ENCODE measurements at places on chromosomes 7 and 10.

DNA sequence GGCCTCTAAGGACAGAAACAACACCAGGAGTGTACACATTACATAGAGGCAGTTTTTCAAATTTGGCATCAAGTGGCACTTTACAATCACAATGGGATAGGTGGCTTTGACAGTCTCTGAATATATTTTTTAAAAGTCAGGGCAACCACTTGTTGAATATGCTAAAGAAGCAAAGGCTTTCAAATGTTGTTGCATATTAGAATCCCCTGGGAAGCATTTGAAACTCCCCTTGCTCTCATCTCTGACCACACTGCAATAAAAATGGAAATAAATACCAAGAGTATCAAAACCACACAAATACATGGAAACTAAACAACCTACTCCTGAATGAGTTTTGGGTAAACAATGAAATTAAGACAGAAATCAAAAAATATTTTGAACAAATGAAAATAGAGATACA lies 106.5 kb upstream of the RAB11FIP2 start:
- H3K36me3 ChIP-seq: no peaks in the 10 kb centered on the region
- H3K4me1 ChIP-seq: no peaks in the 10 kb centered on the region
- no peak overlapping the region for H3K27ac ChIP-seq

- peak; percentile 41 for DNase-seq
- no peak overlapping the region for H3K27ac ChIP-seq
- H3K27me3 ChIP-seq: peaks cover 3% of the 10 kb centered on the region
- H3K36me3 ChIP-seq: no peaks in the 10 kb centered on the region
Observed at GRCh38 chr7:40232242-40232893, 97.6 kb downstream of the SUGCT start.

GRCh38 chr10:104925232-104925851 lies 284.3 kb downstream of the SORCS3 start:
- no peak for DNase-seq
- H3K4me3 ChIP-seq: no peak overlapping the region
- H3K27ac ChIP-seq: no peak overlapping the region
- no peaks in the 10 kb centered on the region for H3K4me1 ChIP-seq
- H3K27me3 ChIP-seq: no peaks in the 10 kb centered on the region

GRCh38 chr10:70186571-70186970 lies 16.3 kb upstream of the SAR1A start:
- H3K27ac ChIP-seq: no peak overlapping the region
- H3K4me3 ChIP-seq: no peak overlapping the region
- no peak for DNase-seq
- peaks cover 8% of the 10 kb centered on the region for H3K4me1 ChIP-seq
- H3K27me3 ChIP-seq: peaks cover 14% of the 10 kb centered on the region
- H3K36me3 ChIP-seq: no peaks in the 10 kb centered on the region

DNA sequence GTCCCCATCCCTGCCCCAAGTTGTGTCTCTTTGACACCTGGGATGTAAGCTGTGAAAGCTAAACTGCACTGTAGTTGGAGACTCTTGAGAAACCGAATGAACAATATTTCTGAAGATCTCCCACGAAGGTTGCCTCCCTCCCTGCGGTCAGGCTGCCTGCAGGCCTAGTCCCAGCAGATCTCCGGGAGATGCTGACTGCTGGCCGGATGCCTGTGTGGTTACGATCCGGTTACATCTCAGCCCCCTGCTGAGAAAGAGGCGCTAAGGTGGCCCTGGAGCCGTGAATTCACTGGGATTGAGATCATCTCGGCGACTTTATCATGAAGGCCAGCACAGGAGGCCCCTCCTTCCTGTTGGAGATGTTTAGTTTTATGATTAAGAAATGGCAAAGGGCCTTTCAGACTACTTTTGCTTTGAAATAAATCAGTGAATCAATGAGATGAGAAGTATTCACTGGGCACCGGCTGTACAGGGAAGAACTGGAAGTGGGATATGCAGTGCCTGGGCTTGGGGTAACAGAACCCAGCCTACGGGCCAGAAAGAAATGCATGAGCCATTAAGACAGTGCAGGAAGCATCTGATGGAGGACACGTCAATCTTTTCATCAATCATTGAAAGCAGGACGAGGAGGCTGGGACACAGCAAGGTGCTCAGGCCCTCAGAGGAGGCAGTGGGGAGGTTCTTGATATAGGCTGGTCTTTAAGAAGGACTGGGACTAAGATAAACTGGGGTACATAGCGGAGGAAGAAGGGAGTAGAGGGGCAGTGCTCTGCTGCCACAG lies 177.6 kb downstream of the PRKAG2 start:
- DNase-seq: no peak
- H3K27me3 ChIP-seq: no peaks in the 10 kb centered on the region
- H3K27ac ChIP-seq: no peak overlapping the region

DNA sequence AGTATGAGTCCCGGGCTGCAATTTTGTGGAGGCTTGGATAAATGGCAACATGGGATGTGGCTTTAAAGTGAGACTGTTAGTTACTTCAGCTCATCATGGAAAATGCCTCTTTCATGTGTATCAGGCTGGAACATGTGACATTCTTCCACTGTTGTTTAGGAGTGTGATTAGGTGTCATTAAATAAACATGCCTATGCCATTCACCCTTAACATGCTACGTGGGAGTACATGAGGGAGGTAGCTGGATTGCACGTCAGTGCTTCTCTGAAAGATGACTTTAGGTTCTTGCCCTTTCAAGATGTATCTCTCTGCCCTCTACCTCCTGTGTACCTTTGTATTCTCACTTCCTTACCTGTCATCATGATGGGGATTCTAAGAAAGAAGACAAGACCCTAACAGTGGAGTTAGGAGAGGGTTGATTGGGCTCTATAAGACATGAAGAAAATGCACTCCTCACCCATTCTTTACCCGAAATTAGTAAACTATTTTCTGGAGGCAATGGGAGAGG lies 8.9 kb downstream of the AKR1E2 start:
- no peak for DNase-seq
- H3K27me3 ChIP-seq: peaks cover 9% of the 10 kb centered on the region
- H3K27ac ChIP-seq: no peak overlapping the region

DNA sequence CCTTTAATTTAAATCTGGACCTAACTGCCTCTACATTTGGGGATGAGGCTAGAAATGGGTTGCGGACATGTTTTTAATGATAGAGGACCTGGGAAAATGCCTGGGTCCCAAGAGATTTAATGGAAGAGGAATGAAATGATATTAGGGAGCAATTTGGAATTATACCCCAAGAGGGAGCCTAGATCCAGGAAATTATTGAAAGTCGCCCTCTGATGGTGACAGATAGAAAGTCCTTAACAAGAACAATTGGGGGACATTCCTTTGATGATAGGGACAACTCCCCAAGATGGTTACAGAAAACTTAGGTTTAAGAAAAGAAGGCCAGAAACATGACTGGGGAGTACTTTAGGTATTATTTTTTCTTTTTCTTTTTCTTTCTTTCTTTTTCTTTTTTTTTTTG lies 9.5 kb upstream of the TSGA13 start:
- no peak for DNase-seq
- H3K4me3 ChIP-seq: no peak overlapping the region
- H3K36me3 ChIP-seq: no peaks in the 10 kb centered on the region
- H3K27ac ChIP-seq: no peak overlapping the region
- H3K4me1 ChIP-seq: no peaks in the 10 kb centered on the region

DNA sequence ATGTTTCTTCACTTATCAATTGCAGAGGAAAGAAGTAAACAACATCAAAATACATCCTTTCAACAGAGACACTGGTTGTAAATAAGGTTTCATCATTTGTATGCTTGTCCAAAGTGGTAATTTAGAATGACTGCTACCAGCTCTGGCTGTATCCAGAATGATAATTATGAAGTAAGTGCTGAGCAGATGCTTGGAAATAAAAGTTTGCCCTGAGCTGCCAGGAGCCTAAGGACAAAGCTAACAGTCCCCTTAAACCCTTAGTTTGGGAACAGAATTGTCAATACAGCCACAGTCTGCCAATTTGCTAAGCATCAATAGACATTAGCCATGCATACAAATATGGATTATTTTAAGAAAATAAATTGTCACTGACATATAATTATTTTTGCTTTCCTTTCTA lies 147.0 kb upstream of the SLC13A1 start:
- no peak overlapping the region for H3K4me3 ChIP-seq
- DNase-seq: no peak

- H3K36me3 ChIP-seq: no peaks in the 10 kb centered on the region
- peaks cover 24% of the 10 kb centered on the region for H3K27me3 ChIP-seq
- no peak overlapping the region for H3K4me3 ChIP-seq
- H3K4me1 ChIP-seq: no peaks in the 10 kb centered on the region
Observed at GRCh38 chr7:94444813-94445212, 50.1 kb downstream of the COL1A2 start.

DNA sequence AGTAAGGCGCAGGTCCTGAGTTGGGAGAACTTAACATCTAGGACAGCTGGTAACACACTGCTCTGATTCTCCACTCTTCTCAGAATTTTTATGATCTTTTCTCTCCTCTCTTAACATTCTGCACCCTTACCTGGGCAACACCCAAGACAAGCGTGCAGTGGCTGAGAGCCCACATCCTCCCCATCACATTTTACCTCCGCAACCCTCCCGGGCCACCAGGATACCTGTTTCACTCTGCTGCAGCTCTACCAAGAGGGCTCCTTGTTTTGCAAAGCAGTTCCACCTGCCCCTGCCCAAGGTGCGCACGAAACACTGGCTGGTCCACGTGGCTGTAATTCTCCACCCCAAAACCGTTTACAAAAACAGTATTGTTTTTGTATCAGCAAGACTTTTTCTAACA lies 81.5 kb downstream of the ITIH5 start:
- H3K4me3 ChIP-seq: no peak overlapping the region
- no peak overlapping the region for H3K27ac ChIP-seq

GRCh38 chr7:16587790-16588189 lies 57.8 kb downstream of the ANKMY2 start:
- no peak for DNase-seq
- no peak overlapping the region for H3K4me3 ChIP-seq
- no peaks in the 10 kb centered on the region for H3K36me3 ChIP-seq
- no peak overlapping the region for H3K27ac ChIP-seq

DNA sequence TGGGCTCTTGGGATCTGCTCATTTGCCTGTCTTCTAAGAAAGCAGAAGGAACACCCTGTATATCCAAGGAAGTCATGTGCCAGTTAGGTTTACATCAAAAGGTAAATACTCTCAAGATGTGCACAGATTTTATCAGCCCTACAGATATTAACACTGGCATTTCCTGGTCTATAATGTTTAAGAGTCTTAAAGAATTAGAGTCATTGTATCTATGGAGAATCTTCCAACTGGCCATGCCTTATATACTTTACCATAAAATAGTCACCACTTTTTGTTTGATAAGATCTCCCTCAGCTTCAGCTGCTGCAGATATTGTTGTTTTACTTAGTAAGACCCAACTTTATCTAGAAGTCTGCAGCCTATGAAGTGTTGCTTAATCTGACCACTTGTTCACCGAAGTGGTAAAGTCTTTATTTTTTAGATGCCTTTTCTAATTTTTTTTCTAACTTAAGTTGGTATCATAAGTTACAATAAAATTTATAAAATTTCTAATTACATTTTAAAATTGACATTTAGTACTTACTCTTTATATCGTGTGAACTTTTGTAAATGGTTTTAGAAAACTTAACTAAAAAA lies 58.5 kb downstream of the CPED1 start:
- H3K36me3 ChIP-seq: no peaks in the 10 kb centered on the region
- no peak for DNase-seq
- H3K27me3 ChIP-seq: peaks cover 11% of the 10 kb centered on the region
- no peak overlapping the region for H3K27ac ChIP-seq
- H3K4me3 ChIP-seq: no peak overlapping the region
- H3K4me1 ChIP-seq: no peaks in the 10 kb centered on the region

- H3K4me3 ChIP-seq: no peak overlapping the region
- peaks cover 10% of the 10 kb centered on the region for H3K4me1 ChIP-seq
- DNase-seq: no peak
Observed at GRCh38 chr7:158616050-158616449, 28.4 kb upstream of the PTPRN2 start.

DNA sequence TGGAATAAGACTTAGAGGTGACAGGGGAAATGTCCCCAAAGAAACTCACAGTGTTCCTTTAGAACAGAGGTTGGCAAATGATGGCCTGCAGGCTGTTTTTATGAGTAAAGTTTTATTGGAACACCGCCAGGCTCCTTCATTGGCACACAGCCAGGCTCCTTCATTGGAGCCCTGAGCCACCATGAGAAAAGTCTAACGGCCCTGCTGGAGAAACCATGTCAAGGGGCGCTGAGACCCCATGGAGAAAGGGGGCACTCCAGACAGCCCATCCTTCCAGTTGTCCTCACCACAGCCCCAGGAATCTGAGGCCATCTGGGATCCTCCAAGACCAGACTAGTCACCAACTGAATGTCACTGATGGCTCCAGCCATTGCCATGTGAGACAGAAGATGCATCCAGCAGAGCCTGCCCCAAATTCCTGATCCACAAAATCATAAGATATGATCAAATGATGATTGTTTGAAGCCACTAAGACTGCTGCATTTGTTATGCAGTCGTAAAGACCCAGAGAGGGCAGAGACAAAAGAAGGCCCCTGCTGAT lies 88.2 kb upstream of the GPR26 start:
- no peaks in the 10 kb centered on the region for H3K4me1 ChIP-seq
- no peak overlapping the region for H3K4me3 ChIP-seq
- peaks cover 10% of the 10 kb centered on the region for H3K27me3 ChIP-seq
- no peak for DNase-seq
- H3K27ac ChIP-seq: no peak overlapping the region
- no peaks in the 10 kb centered on the region for H3K36me3 ChIP-seq

DNA sequence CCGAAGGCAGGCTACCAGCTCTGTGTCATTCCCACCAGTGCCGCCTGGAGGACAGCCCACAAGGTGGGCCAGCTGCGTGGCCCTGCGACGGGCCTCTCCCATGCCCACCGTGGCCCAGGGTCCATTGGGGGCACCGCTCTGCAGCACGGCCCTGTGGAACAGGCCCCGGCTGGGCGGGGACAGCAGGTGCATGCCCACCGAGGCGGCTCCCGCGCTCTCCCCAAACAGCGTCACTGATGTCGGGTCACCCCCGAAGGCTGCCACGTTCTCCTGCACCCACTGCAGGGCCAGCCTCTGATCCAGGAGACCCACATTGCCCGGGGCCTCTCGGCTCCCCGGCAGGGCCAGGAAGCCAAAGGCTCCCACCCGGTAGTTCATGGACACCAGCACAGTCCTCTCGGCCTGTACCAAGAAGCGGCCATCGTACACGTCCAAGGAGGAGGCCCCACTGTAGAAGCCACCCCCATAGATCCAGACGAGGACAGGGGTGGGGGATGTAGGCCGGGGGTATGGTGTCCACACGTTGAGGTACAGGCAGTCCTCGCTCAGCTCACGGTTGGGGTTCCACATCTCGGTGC lies 2.3 kb downstream of the ACHE start:
- H3K4me1 ChIP-seq: peaks cover 24% of the 10 kb centered on the region
- no peak overlapping the region for H3K4me3 ChIP-seq
- no peak overlapping the region for H3K27ac ChIP-seq
- DNase-seq: no peak
- H3K36me3 ChIP-seq: peaks cover 2% of the 10 kb centered on the region
- H3K27me3 ChIP-seq: peaks cover 48% of the 10 kb centered on the region

- no peaks in the 10 kb centered on the region for H3K4me1 ChIP-seq
- no peak overlapping the region for H3K27ac ChIP-seq
- DNase-seq: no peak
- peaks cover 18% of the 10 kb centered on the region for H3K27me3 ChIP-seq
- H3K36me3 ChIP-seq: no peaks in the 10 kb centered on the region
Observed at GRCh38 chr10:45082176-45082575, 81.5 kb downstream of the ZNF22 start.

- no peak within 1 kb of the TSS for H3K27ac ChIP-seq
- H3K27me3 ChIP-seq: peaks cover 65% of the 10 kb centered on the region
- peaks cover 3% of the 10 kb centered on the region for H3K4me1 ChIP-seq
- no peak for DNase-seq
Observed at GRCh38 chr10:13528875-13529713, at the start of gene BEND7. Gene BEND7 (minus strand): TSS chr10:13529014. CDS start chr10:13528533, 481 bp downstream.

GRCh38 chr10:676178-676577 lies 13.3 kb downstream of the DIP2C start:
- no peak overlapping the region for H3K27ac ChIP-seq
- H3K36me3 ChIP-seq: no peaks in the 10 kb centered on the region
- DNase-seq: no peak
- no peak overlapping the region for H3K4me3 ChIP-seq
